HCEC 1CT (cell line): ENCODE measurements at places on chromosomes 7 and 10.

- no peak for DNase-seq
These were observed 33.4 kb downstream of the PDGFA start for GRCh38 chr7:486216-486743.

DNA sequence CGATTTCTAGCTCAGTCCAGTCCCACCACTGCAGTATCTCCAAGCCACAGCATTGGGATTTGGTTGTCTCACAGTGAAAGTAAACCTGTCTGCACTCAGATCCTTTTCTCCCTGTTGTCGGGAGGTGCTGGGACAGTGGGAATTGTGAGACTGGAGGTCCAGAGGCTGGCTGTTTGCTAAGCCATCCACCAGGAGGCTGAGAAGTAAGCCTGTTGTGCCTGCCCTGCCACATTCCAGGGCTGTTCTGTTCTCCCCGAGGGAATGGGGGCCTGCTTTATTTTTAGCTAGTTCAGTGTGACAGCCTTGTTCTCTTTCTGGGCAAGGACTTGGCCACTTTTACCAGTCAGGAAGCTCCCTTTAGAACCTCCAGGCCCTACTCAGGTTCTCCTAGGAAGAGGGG, 54.9 kb downstream of the HK1 start:
- DNase-seq, result no peak

DNA sequence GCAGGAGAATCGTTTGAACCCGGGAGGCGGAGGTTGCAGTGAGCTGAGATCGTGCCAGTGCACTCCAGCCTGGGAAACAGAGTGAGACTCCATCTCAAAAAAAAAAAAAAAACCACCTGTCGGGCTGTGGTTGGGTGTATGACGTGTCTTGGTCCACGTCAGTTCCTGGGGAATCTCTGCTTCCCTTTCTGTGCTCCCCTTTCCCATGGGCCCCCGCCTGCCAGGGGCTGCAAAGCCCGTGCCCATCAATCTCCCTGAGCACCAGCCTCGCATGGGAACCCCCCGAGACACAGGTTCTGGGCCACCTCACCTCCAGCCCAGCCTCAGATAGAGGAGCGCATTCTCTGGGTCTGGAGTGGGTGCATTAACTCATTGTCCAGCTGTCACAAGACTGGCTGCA, 2.3 kb upstream of the SH2B2 start:
- DNase-seq, result no peak

DNA sequence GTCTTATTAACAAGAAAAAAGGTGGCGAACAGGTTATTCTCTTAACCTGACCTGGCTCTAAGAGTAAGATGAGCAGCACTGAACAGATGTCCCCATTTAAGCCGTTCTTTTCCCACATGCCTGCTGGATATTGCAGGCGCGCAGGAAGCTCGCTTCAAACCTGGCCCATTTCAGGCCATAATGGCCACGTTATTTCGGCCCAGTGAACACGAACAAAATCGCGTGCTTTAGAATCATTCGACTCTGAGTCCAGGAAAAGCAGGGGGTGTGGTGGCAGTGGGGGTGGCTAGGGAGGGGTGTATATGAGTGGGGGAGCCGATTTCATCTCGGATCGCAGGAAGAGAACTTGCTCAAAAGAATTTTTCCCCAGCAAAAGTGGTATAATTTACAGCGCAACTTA, 6.6 kb upstream of the SP8 start:
- DNase-seq, result no peak

DNA sequence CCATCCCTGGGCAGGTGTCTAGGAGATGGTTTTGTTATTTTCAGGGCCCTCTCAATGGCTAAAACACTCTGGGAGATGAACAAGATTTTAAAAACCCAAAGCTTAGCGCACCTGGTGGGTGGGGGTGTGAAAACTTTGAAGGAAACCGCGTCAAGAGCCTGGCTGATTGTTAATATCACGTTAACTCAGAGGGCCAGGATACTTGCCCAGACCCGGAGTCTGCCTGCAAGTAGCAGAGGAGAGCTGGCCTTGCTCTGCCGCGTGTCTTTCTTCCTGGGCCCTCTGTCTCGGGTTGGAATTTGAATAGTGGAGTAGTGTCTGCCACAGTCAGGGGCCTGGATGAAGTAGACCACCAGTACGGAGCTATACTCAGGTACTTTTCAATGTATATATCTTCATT, 1.1 kb downstream of the MGMT start:
- DNase-seq, result no peak
